ENCODE measurements at places on chromosomes 4 and X.
A peak's percentile ranks its signal among the peaks of the same experiment; 100 is the strongest.

- DNase-seq = no peak
Observed at GRCh38 chrX:139933904-139934303, 1.1 kb upstream of the ATP11C start.

GRCh38 chr4:54872261-54872660 is 214.5 kb downstream of the KIT start:
- no peak for DNase-seq

GRCh38 chrX:24498181-24498580 is 33.1 kb downstream of the PDK3 start:
- no peak for DNase-seq

DNA sequence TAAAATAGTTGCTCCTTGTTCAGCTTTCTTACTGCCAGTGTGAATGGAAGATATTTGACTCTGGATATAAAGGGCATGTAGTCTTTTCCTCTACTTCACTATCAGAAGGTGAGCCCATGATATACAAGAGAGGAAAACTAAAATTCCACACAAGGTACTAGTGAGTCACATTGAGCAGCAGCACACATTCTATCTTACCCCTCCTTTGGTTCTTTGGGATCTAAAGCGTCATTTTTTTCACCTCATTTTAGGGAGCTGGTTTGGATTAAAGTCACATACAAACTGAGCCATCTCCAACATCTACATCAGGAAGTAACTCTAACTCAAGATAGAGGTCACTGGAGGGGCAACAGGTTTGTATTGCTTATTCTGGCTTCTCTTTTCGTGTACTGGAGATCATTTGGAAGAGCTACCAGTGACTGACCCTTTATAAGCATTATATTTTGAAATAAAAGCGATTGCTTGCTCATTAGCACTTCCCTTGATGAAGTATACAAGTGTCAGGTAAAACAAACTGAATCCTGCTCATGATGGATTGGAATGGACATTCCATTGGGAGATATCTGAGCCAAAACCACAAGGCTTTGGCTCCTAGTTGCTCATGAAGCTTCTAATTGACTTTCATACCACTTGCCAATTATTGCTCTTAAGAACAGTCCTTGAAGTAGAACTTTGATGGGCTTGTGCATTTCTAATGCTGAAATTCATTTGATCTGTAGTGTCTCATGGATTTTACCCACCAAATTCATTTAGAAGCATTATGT is 124.1 kb downstream of the SPCS3 start:
- DNase-seq = no peak

DNA sequence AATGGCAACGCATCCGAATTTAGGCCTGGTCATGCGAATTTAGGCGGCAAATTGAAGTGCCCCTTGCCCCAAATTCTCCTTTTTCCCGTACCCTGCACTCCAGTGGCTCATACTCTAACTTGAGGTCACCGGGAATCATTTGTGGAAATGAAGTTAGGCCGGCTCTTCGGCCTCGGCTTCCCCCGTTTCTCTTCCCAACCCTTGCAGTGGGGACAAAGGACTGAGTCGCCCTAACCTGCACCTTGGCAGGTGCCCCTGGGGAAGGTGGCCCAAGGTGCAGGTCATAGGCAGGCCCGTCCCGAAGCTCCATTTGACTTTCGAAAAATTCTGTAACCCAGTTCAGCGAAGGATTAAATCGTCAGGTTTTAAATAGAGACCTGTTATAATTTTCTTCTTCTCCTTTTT is 811 bp downstream of the SRD5A3 start:
- DNase-seq = no peak

GRCh38 chr4:114466299-114466698 is 132.3 kb upstream of the UGT8 start:
- no peak for DNase-seq

DNA sequence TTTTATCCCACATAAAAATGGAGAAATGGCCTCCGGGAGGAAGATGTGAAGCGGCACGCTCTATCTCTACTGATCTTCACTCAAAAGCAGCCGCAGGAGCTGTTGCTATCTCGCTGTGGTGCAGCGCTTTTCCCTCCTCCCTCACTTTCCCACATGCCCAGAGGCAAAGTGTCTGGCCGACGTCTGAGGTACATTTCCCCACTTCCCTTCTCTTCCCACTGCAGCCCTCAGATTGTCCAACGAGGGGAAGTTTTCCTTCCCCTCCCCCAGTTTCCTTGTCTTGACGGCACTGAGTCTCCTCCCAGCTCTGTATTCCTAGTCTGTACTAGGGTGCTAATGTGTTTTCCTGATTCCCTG is 660 bp upstream of the COL25A1 start:
- no peak for DNase-seq

GRCh38 chr4:244471-244870 is 60.8 kb downstream of the ZNF732 start:
- no peak for DNase-seq

DNA sequence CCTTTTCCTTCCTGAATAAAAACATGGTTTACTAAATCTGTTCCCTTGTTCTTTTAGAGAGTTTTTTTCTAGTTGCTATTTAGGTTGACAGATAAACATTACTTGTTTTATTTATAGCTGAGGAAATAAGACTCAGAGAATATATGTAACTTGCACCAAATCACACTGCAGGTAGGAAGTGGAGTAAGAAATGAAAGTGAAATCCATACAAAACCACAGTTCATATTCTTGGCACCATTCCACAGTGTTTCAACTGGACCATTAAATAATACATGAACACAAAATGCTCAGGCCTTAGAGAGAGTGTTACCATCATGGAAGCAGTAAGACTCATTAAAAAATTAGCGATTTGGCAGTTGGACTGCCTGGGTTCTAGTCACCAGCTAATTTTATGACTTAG is 326.9 kb upstream of the SLIT2 start:
- DNase-seq = no peak

DNA sequence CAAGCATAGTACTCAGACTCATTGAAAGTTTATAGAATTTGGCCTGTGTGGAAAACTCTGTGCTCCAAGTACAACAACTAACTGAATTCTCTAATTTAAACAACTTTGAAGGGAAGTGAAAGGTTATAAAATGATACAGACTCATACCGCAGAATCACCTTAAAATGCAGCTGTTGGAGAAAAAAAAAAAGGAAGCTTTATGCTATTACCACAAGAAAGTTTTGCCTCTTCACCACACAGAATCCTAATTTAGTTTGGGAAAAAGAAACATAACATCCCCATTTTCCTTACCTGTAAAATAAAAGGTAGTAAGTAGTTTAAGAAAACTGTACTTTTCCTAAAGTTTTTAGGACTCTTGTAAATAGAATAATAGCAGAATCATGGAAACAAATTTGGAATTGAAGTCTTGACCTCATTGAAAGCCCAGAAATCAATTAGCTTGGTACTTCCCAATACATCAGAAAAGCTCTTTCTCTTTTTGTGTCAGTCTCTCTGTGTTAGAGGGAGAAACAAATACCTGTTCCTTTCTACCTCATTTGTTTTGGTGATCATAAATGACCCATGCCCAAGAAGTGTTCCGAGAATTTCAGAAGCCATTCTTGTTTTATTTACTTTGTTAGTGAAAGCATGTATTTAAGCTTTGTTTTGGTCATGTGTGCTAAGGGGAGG is 78.8 kb downstream of the NFKB1 start:
- no peak for DNase-seq

- no peak for DNase-seq
Observed at GRCh38 chr4:107619731-107620130, 100.3 kb downstream of the PAPSS1 start.

- DNase-seq = no peak
Observed at GRCh38 chrX:120797188-120797851, 78.3 kb downstream of the CT47B1 start.

DNA sequence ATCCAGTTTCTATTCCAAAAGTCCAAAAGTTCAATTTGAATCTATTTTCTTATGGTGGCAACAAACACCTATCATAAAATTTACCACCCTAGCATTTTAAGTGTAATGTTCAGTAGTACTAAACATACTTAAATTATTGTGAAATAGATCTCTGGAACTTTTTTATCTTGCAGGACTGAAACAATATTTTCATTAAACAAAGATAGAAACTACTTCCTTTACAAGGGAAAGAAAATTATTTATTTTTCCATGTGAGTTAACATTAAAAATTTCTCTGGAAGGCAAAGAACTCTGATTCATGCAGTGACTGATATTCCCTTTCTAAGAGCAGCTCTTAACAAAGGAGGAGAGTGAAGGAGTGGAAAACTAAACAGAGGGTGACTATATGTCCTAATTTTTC is 40.2 kb downstream of the ADH7 start:
- no peak for DNase-seq

DNA sequence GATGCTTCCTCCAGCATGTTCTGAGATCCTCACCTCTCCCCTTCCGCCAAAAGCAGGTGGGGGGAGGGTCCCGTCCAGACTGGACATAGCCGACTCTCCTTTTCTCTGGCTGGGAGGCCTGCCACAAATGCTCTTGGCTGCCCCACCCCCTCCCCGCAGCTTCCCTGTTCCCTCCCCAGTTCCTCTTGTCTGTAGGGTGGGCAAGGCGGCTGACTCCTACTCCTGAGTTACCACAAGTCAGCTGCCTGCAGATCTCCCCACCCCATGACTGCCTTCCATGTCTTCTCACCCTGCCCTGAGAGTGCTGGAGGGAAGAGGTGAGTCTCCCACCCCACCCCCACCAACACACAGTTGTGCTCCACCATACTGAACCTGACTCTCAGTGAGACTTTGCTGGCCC is 2.9 kb downstream of the ATP6AP1 start:
- no peak for DNase-seq

DNA sequence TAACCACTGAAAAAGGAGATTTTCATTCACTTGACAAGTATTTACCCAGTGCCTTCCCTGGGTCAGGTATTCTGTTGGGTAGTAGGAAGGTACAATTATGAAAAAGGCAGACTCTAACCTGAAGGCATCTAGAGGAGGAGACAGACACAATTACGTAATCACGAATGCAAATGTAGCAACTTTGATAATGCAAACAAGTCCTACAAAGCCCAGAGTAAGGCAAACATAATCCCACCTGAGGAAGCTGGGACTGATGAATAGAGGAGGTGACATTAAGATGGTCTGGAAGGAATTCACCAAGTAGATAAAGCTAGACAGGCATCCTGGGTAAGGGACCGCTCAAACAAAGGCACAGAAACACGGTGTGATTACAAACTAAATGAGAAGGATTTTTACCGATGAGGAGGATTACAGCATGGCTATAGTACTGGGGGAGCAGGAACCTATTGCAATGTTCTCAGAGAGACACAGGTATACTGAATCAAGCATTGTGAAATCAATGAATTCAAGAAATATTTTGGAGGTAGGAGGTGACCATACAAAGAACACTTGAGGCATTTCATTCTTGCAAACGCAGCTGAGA is 37.1 kb downstream of the TMEM150C start:
- no peak for DNase-seq

DNA sequence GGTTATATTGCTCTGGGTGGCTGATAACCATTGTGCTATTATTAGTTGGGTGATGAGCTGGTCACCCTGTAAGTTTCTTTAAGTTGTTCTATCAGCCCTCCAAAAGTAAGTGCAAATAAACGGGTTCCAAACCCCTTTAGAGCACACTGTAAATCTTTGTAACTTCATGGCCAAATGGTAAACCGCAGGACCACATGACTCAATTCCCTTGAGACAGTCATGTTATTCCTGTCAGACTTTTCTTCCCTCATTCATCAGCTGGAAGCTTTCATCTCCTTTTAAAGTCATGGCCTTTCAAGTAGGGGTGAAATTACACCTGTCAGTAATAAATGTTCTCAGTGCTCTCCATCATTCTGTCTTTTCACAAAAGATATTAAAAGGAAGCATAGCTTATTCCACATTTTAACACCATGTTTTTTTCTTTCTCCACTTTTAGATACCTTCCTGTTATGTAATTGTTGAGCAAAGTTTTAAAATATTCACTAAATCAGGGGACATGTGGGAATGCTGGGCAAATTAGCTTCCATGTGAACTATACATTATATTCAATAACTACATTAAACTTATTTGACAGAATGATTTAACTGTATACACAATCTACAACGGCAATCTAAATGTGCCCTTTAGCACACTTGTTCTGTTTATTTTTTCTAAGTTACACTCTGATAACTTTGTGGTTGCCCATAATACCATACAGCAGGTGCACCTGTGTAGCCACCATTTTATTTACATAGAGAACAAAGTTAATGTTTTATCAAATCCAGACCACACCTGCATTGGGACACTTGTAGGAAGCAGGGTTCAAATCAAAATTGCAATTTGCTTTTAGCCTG is 275.5 kb downstream of the CFAP299 start:
- DNase-seq = peak; percentile 10

DNA sequence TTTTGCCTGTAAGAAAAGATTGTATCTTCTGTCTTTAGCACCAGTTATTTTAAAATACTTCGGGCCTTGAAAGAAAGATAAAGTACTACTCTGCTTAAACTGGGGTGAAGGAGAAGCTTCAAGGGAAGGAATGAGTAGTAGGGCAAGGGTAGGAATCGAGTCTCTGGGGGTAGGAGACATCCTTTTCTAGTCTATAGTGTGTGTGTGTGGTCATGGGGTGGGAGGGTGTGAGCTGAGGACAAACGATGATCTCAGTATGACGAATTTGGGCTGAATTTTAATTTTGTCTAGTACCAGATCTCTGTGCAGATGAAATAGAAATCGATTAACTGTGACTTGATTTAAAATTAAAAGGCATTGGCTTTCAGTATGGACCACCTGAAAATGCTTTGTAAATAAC is 3.3 kb upstream of the MYOZ2 start:
- no peak for DNase-seq

- no peak for DNase-seq
Observed at GRCh38 chr4:34365946-34366345, 1878.4 kb downstream of the ARAP2 start.

DNA sequence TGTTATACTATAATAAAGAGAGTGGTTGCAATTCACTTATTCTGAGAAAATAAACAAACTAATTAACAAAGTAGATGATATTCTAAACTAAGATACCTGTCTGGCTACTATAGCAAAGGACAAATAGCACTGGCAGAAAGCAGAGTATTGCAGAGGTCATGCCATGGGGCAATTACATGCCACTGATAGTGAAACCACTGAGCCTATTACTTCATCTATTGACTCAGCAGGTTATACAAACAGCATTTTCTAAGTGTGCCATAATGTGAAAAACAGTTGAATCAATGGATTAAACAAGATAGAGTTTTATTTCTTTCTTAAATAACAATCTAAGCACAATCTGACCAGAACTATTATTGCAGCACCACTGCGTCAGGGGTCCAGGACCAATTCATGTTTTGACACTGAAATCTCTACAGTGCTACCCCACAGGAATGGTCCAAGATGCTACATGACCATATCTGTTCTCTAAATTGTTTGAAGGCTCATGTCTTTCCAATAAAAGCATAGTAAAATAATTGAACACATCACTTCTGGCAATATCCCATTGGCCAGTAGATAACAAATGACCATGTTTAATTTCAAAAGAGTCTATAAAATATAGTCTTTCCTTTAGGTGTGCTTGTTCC is 389.5 kb upstream of the GRID2 start:
- DNase-seq = no peak

DNA sequence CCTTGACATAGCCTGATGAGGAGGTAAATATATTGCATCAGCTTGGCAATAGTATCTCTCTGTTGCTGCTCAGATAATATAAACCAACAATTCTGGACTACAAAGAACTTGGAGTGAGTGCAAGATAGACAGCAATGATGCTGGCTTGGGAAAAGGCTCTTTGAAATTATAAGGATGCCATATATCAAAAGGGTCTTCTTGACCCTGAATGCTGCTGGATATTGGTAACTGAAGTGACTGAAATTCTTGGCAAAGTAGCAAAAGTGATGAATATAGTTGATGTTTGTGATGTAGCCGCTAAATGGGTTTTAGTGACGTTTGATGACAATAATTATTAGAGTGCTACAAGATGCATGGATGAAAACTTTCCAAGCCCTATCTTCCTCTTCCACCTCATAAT is 1391.6 kb downstream of the ADGRL3 start:
- no peak for DNase-seq

- DNase-seq = no peak
Observed at GRCh38 chr4:60544981-60545380, 655.1 kb upstream of the ADGRL3 start.
